Smooth muscle cell of the brain vasculature (primary cell): ENCODE measurements at places on chromosomes 6 and 20.

DNA sequence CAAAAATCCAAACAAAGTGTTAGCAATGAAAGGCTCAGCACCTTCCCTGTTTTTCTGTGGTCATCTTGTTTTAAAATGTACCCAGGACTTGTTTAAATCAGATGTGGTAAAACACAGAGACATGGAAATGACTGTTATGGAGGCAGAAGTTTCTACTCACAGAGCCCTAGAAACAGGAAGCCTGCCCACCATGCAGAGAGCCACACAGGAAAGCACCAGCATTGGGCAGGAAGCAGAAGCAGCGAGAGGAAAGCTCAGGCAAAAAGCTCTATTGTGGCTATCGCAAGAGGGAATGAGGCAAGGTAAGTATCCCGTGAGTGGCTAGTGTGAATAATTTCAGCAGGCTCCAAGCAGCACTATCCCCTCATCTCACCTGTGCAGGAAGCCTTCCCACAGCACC, 42.8 kb downstream of the GPR6 start:
- no peak for DNase-seq

GRCh38 chr6:158707821-158708195, 58.0 kb downstream of the SYTL3 start:
- no peak for DNase-seq

GRCh38 chr6:133549371-133549801, 308.2 kb downstream of the EYA4 start:
- no peak for DNase-seq

- DNase-seq: peak; percentile 50
These were observed 33.7 kb upstream of the IYD start for GRCh38 chr6:150334790-150335783.

DNA sequence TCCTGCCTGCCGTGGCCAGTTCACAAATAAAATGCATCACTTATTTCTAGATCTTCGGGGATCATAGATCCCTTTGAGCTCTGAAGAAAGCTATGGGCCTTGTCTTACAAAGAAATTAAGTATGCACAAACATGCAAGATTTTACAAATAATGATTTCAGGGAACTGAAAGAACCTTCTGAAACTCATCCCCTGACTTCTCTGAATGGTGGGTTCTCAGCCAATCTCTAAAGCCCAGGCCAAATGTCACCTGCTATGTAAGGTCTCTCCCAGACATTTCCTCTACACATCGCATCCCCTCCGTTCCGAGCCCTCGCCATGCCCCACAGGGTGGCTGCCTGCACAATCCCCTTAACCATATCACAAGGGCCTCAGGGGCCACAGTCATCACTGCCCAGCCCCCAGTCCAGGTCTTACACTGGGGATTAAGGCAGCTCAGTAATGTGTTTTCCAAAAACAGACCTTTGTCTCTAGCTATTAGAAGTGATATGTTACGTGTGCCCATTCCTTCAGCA, 16.1 kb upstream of the ANKRD60 start:
- DNase-seq: no peak

- no peak for DNase-seq
These were observed 50.2 kb upstream of the TGM3 start for GRCh38 chr20:2245637-2246036.

DNA sequence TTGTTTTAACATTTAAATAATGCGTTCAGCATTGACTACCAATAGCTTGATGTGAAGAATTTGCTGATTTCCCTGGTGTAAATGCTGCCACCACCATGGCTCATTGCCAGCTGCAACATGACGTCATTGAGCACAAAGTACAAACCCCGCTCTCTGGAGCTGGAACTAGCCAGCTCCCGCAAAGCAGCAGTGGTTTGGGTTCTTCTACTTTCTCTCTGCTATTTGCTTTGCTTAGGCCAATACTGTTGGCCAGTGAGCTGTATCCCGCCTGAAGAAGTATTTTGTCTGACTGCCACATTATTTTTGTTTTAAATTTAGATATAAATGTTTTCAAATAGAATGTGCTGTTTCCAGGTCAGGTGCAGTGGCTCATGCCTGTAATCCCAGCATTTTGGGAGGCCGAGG, 47.4 kb upstream of the KIF13A start:
- no peak for DNase-seq

DNA sequence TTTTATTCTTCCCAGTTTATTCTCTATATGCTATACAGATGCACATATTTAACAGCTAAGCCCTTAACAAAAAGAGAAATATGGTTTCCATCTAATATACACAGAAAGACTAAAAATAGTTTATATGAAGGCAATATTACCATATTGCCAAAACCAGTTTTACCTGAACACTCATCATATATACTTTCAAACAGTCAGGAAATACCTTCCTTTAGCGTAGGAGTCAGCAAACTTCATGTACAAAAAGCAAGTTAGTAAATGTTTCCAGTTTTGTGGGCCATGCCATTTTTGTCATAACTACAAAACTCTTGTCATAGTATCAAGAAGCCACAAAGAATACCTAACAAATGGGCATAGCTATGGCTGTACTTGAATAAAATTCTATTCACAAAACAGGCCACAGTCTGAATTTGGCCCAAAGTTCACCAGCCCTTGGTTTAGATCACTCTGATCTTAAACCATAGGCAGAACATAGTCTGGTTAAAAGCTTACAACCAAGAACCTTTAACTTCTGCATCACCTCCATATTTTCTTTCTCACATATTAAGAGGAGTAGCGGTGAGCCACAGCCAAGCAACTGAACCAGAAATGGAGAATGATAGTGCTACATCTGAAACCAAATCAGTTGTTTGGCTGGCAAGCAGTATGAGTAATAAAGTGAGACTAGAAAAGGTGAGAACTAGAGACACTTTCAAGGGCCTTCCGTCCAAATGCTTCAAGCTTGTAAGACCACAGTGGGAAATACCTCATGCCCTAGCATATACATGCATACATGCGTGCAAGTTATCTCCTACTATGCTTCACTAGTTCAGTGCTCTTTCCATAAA, 116.6 kb downstream of the PTPRK start:
- no peak for DNase-seq

DNA sequence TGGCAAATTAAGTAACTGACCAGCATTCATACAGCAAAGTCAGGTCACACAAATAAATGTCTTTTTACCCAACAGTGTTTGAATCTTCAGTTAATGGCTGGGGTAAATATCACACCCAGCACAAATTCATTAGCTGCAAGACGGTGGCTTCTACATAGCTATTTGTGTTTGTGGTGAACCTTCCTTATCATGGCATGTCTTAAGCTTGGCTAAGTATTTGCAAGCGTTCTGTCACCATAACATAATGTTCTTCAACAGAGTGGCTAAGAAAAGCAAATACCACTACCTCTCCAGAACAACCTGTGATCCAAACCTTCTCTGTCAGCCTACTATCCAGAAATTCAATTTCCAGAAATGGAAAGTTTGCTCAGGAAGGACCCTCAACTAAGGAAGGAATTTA, 255.6 kb upstream of the TAB2 start:
- no peak for DNase-seq

- no peak for DNase-seq
These were observed 11.2 kb downstream of the FAM120B start for GRCh38 chr6:170317718-170318117.

GRCh38 chr6:114648847-114649246, 306.0 kb upstream of the HS3ST5 start:
- DNase-seq: no peak

DNA sequence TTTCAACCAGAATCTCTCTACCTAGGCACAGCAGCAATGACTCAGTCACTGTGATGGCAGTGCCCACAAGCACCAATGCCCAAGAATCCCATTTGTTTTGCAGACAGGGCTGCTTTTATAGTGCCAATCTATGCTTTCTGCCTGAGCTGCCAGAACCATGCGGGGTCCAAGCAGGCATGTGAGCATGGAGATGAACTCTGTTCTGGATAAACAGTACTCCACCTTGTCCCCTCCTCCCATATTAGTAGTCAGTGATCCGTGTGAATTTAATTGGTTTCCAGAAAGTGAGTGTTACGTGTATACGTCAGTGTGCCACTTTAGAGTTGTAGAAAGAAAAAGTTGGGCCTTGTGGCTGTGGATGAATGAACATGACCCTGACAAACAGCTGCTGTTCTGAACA, 79.4 kb downstream of the SASH1 start:
- DNase-seq: no peak

DNA sequence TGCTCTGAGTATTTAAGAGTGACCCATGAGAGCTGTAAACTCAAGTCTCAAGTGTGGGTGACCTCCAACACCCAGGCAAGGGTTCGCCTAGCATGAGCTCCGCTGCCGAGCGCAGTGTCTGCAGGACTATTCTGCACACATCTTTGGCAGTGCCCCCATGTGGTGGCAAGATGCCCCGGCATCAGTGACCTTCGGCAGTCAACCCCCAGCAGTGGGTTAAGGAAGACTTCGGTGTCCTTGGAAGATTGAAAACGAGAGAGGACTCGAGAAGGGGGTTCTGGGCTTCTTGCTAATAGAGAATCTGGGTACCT, 43.1 kb downstream of the RBM38 start:
- no peak for DNase-seq

DNA sequence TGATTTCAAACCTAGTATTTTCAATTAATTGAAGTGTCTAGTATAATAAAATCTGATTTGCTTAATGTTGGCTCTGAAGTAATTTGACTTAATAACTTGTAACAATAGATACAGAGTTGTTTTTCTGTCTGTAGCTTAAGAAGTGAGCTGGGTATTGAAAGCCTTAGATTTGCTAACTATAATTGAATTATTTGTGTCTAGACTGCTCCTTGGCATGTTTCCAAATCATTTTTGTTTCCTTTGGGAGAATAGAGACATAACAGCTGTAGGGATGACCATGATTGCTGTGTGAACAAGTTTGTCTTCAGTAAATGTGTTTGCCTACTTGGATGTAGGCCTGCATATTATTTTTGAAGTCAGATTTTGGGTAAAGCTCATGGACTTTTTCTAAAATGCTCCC, 115.4 kb downstream of the SCAF8 start:
- DNase-seq: peak; percentile 7

GRCh38 chr20:31675828-31676608, 38.3 kb downstream of the COX4I2 start:
- DNase-seq: no peak

GRCh38 chr6:161226009-161226964, 47.6 kb downstream of the AGPAT4 start:
- DNase-seq: no peak

DNA sequence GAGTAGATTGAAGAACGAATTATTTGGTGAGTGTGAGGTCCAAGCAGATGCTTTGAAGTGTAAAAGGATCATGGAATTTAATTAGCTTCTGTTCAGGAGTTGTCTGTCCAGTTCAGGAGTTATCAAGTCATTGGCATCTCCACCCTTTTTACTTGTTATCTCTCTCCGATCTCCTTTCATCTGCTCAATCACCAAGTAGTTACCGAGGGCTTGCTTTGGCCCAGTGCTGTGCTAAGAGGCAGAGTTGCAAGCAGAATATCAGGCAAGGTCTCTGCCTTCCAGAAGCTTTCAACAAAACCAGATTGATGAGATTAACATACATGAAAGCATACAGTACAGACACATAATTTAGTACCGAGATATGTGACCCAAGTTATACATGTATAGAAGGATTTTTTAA, 10.2 kb upstream of the TNFRSF21 start:
- no peak for DNase-seq

DNA sequence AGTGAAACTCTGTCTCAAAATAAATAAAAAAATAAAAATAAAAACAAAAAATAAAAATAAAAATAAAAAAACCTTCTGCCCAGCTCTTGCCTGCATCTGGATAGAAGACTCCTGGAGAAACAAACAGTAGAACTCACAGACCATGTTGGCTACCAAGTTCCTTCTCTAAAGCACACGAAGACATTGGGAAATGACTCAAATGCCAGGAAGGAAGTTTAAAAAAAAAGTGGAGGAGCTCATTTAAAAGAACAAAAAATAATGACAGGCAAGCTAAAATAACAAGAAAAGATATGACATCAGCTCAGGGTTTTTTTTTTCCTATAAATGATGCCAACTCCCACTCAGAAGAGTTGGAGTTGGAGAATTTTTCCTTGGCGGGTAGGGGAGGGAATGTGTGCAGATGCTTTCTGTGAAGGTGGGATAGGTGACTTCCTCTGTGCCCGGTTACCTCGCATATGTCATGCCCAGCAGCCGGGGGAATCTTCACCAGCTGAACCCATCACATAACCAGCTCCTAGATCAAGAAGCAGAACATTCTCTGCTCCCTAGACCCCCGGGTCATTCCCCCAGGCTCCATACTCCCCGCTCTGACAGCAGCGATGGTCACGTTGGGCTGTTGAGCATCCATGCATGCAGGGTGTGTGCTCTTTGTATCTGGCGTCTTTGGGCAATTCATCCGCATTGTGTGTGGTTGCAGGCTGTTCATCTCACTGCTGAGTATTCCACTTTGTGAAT, 17.3 kb upstream of the CD93 start:
- no peak for DNase-seq

DNA sequence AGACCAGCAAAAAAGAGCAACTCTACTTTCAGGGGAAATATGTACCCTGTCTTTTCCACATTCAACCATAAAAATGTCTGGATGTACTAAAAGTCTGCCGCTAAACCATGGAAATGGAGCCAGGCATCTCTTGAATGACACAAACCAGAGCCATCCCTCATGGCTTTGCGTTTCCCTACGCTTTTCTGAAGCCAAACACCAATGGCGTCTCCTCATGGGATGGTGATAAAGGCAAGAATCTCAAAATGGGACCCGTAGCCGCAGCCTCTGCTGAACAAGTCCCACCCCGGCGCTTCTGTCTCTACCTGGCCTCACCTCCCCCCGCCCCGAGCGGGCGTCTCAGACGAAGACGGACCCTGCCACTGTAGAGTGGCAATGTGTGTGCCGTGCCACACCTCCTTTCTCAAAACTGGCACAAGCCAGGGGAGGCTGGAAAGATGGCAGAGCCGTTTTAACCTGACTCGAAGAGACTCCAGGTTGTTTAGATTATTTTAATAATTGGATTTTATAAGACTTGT, 80.3 kb upstream of the AFDN start:
- DNase-seq: no peak

DNA sequence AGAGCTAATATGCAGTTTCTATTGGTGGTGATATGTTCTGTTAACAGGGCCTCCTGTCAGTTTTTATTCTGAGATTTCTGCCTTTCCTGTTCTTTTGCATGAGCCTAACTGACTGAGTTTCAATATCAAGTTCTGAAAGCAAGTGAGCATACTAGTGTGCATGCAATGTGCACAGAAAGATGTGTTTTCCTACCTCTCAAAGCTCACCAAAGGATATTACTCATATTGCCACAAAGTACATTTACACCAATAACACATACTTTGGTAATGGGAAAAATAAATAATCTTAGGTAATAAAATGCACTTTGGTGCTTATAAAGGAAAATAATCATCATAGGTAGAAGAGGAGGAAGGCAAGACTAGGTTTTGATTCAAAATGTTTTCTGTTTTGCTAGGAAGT, 195.0 kb downstream of the KHDC1L start:
- DNase-seq: no peak

DNA sequence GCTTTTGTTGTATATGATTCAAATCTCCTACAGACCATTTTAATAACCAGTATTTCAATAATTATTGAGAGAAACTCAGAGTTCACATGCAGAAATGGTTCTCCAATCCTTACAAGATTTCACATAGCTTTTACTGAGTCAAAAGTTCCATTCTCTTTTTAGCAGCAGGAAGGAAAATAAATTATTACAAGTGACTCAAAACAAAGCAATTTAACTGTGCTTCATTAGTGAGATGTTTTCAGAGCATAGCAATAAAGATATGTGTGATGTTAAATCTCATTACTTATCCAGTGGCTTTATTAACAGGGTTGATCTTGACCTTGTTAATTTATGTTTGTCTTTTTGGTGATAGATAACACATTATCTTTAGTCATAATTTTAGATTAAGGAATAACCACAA, 22.0 kb downstream of the KIF13A start:
- no peak for DNase-seq
